ENCODE measurements at places on chromosomes 1 and 21. TPM values are rescaled to one million over a fixed set of nuclear protein-coding genes. Genes with fewer than 3 reads are reported as not detected.

The CLSTN1 gene
- total RNA-seq = 30.4 TPM

The MTARC1 gene
- total RNA-seq = not detected

The TSSK3 gene
- total RNA-seq = 0.60 TPM

The CAPZA1 gene
- 245 TPM for total RNA-seq

The GPR3 gene
- total RNA-seq = 3.5 TPM

Data from activated naive CD8-positive, alpha-beta T cell treated with anti-CD3 and anti-CD28 coated beads for 36 hours (primary cell).